PC-3 (cell line): ENCODE measurements at places on chromosomes 12 and 14. TPM values are rescaled to one million over a fixed set of nuclear protein-coding genes. Genes with fewer than 3 reads are reported as not detected.

GRCh38 chr14:105340821-105341733 lies 26.5 kb downstream of the PACS2 start:
- DNase-seq, result no peak

DNA sequence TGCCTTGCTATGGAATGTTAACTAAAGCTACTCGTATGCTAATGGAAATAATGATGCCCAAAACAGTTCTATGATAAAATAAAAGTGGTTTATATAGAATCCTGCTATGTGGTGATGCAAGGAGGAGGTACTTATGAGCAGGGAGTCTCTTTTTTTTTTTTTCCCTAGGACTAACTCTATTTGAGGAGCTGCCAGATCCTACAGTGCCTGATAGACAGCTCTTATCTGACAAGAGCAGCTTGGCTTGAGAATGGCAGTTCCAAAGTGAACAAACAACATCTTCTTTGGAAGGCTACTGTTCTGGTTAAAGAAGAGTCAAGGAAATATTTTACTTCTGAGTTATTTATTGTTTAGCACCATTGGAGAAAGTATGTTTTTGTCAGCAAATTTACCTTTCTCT lies 10.2 kb upstream of the ACSM4 start:
- DNase-seq, result no peak

The RALGAPA1 gene
- 20.3 and 24.0 TPM in 2 replicates for total RNA-seq

- DNase-seq, result no peak
Observed at GRCh38 chr14:85366226-85366625, 163.7 kb upstream of the FLRT2 start.

- peak; percentile 30 for DNase-seq
Observed at GRCh38 chr12:113220593-113221180, 577 bp upstream of the TPCN1 start.

- DNase-seq, result no peak
Observed at GRCh38 chr12:99133401-99133800, 488.3 kb downstream of the APAF1 start.

- peak; percentile 94 for DNase-seq
Observed at GRCh38 chr12:121990692-121991603, 30.7 kb upstream of the BCL7A start.

GRCh38 chr14:68655911-68656316 lies 137.0 kb downstream of the ZFP36L1 start:
- DNase-seq, result peak; percentile 52

GRCh38 chr12:93441081-93441616 lies 598 bp downstream of the UBE2N start:
- DNase-seq, result peak; percentile 12

DNA sequence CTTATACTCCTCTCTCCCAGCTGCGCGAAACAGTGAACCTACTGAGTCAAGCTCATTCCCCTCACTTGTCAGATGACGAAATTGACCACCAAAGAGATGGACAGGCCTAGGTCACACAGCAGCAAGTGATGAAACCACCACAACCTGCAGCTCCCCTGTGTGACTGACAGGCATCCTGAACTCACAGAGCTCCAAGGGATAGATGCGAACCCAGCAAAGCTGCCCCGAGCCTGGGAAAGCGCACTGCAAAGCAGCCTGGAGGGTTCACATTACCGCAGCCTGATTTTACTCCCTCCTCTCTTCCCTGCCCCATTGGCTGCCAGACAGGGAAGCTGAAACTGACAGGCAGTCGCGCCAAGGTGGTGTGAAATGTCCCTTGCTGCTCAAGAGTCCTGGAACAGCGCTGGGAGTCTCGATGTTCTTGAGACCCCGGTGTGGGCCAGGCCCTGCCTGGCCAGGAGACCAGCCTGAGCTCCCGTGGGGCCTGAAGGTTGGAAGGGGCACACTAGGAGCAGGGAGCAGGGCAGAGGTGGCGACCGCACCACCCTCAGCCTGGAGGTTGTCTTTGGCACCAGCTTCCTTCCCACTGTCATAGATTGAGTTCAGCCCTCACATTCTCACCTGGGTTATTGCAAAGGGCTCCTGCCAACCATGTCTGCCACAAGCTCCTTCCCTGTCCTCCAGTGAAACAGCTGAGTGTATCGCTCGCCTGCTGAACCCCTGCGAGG lies 36.3 kb downstream of the SNRNP35 start:
- DNase-seq, result no peak
